Fibroblast of skin of right quadriceps (primary cell): ENCODE measurements at places on chromosomes 7 and 10.
A peak's percentile ranks its signal among the peaks of the same experiment; 100 is the strongest.

DNA sequence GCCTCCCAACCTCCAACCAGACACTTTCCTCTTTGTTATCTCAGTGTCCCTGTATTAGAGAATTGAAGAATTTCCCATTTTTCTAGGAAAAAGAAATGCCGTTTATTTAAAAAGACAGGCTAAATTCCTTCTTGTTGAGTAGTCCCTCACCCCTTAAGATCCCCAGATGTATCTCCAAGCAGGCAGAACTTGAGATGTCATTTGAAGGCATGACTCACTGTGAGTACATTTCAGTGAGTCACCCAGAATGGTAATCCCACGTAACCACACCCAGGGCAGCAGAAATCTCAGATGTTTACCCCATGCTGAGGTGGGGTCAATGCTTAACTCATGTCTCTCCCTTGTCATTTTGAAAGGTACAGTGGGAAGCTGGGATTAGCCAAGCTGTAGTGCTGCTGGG is 4.4 kb downstream of the ZNF655 start:
- peak; percentile 99 for DNase-seq

- DNase-seq: peak; percentile 13
Observed at GRCh38 chr7:77580762-77581350, 43.8 kb downstream of the PTPN12 start.

GRCh38 chr10:70847659-70848360 is 32.1 kb downstream of the SGPL1 start:
- DNase-seq: no peak

DNA sequence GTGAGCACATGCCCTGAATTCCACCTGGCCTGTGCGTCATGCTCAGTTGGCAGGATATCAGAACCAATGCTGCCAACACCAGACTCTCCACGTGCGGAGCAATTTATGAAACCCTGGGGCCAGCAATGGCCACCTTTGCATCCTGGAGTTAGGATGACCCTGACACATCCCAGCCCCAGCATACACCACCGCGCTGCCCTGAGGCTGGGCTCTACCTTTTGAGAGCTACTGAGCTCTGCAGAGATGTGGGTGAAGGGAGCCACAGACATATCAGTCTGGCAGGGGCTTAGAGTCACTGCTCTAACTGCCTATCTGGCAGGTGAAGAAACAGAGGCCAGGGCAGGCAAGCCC is 41.9 kb downstream of the SYPL1 start:
- DNase-seq: no peak

- DNase-seq: no peak
Observed at GRCh38 chr7:93558705-93559614, 15.6 kb downstream of the CALCR start.
